NCI-H460 (cell line): ENCODE measurements at places on chromosomes 2 and 18.

- DNase-seq: no peak
Measured at GRCh38 chr18:14914121-14914520, 166.1 kb downstream of the ANKRD30B start.

GRCh38 chr2:172196768-172197431 is 94.2 kb upstream of the DLX2 start:
- no peak for DNase-seq

DNA sequence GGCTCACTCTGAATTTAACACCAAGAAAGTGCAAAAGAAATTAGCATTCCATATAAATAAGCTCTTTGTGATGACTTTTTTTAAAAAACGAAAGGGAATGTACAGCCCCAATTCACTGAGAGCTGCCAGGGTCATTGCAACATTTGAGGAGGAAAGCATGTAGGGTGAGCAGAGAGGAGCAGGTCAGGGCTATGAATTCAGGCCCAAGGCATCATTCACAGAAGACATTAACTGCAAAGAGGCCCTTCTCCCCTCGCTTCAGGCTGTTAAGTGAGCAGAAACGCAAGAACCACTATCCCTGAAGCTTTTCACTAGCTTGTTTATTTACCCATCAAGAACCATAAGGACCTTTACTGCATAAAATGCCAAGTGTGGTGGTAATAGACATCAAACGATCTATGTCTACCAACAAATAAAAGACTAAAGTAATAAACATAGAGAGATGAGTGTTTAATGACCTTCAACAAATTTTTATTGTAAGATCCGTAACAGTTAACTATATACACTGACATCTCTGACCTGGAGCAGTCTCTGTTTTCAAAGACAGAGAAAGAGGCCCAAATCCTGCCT is 333.1 kb upstream of the HNRNPA3 start:
- DNase-seq: no peak

DNA sequence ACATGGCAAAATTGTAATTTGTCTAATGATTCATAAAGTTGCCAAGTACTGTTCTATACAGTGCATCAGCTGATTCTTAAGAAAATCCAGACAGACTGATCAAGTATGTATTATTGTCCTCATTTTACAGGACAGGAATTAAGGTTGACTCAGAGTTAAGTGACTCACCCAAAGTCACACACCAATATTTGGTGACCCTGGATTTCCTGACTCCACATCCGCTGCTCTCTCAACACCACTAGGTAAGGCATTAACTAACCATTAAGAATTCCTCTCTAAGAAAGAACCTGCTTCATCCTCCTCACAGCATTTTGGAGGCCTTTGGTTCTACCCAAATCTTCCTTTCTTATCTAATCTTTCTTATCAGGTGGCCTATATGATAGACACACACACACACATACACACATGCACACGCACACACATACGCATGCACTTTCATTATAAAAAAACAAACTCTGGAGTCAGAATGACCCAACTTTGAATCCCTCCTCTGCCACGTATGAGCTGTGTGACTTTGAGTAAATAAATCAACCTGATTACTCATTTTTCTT is 150.8 kb downstream of the ANKRD44 start:
- peak; percentile 88 for DNase-seq

DNA sequence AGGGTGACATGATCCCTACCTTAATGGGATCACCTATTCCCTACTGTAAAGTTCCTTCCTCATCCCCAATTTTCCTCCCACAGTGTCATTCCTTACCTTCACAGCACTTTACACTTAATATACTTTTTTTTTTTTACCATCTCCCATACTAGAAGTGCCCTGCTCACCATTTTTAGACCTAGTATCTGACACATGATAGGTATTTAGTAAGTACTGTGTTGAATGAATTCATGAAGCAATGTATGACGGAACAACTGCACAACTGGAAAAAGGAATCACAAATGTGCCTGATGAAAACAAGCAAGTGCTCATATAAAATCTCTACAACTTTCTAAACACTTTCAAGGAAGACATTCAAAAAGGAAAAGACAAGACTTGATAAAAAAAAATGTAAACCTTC is 77.0 kb upstream of the ST8SIA5 start:
- DNase-seq: no peak

GRCh38 chr2:68379184-68379708 is 14.2 kb downstream of the PLEK start:
- DNase-seq: no peak

DNA sequence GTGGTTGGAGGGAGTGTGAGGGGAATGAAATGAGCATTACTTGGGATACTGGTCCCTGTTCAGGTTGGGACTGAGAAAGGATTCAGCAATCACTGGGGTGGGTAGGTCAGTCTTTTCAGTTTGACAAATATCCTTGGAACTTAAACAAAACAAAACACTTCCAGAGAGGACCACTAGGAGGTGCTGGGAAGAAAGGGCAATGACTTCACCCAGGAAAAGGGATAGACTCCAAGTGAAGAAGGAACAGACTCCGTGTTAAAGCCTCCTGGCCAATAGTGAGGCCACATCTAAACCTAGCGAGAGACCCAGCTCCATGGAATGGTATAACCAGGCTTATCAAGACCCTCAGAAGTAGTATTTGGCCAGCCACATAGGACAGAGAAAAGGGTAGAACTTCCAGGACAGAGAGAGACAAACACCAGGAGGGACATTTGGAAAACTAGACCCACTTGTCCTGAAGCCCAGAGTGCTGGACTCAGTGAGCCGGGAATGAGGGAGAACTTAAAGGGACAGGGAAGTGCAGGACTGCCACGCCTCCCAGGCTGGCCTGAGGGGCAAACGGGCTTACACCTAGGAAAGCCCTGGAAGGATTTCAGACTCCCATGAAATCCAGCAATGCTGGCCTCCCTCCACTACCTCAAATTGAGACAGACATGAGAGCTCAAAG is 19.6 kb upstream of the KCNG3 start:
- peak; percentile 41 for DNase-seq

DNA sequence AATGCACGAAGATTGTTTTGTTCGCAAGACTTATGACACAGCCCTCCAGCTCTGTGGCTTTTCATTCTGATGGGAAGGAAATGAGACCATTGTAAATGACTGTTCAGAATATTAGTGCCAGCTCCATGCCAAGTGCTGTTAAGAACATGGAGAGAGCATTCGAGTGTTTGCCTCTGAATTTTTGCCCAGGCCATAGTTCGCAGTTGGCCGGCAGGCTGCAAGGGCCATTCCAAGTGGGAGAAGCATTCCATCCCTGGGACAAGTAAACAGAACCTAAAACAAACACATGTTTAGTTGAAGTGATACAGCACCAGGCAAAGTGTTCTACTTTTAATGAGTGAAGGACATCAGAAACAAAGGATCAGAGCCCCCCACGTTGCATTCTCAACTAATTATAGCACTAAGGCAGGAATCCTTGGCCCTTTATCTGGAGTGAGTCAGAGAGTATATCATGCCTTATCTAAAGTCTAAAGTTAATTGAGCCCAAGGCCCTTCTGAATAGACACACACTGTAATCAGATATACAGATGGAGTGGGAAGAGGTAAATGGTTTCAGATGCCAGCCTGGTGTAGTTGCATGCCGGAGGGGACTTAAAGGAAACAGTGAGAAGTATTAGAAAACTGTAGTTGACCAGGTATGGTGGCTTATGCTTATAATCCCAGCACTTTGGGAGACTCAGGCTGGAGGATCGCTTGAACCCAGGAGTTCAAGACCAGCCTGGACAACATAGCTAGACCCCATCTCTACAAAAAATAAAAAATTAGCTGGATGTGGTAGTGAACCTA is 53.3 kb downstream of the NEDD4L start:
- DNase-seq: no peak

GRCh38 chr18:6015364-6015763 is 120.0 kb upstream of the TMEM200C start:
- DNase-seq: no peak
